ENCODE measurements at places on chromosomes 5 and 9.

DNA sequence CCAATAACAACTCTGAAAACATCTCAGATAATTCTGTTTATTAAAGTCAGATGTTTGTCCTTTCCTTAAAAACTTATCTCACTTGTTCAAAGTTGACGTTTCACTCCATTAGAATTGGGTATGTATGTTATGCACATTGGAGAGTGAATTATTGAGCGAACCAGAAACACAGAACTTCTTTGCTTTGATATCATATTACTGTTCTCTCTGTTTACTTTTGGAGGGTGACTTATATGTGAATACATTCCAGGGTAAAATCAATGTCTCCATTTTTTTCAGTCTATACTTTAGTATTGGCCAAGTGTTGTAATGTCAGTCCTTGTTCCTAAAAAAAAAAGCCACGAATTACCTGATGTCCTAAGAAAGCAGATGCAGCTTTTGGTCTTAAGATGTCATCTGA, 307.4 kb downstream of the CSNK1G3 start:
- no peak for DNase-seq

DNA sequence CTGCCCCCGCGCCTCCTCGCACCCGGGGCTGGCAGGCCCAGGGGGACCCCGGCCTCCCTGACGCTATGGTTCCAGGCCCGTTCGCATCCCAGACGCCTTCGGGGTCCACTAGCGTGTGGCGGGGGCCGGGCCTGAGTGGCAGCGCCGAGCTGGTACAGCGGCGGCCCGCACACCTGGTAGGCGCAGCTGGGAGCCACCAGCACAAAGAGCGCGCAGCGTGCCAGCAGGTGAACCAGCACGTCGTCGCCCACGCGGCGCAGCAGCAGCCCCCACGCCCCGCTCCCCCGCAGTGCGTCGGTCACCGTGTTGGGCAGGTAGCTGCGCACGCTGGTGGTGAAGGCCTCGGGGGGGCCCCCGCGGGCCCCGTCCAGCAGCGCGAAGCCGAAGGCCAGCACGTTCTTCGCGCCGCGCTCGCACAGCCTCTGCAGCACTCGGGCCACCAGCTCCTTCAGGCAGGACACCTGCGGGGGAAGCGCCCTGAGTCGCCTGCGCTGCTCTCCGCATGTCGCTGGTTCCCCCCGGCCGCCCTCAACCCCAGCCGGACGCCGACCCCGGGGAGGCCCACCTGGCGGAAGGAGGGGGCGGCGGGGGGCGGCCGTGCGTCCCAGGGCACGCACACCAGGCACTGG, 548 bp downstream of the TERT start:
- no peak for DNase-seq

DNA sequence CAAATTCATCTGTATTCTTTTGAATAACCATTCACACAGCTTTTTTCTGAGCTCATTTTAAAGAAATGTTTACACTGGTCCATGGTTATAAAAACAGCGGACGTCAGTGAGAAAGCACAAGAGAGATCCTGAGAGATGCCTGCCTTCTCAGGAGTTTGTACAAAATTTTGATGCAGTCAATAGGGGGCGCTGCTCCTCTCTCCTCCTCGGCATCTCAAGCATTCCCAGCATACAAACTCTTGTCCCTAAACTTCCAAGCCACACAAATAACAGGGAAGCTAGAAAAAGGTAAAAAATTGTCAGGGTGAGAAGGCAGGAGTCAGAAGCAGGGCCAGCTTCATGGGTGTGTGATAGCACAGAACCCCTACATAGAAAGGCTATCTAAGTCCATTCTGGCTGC, 11.2 kb upstream of the CCDC152 start:
- peak; percentile 10 for DNase-seq

DNA sequence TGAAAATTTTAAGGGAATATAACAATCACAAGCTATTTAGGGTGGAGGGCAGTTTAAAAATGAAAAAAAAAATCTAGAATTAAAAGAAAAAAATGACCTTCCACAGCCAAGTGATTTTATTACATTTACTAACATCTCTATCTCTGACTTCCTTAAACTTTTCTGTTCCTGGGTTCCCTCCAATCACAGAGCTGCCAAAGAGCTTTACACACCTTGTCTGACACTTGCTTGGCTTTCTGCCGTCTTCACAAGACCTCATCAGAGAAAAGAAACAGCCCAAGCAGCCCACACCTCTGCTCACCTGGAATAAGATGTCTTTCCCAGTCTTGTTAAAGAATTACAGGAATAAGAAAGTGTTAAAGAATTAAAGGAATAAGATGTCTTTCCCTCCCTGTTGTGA, 38.9 kb downstream of the PSMB7 start:
- no peak for DNase-seq

DNA sequence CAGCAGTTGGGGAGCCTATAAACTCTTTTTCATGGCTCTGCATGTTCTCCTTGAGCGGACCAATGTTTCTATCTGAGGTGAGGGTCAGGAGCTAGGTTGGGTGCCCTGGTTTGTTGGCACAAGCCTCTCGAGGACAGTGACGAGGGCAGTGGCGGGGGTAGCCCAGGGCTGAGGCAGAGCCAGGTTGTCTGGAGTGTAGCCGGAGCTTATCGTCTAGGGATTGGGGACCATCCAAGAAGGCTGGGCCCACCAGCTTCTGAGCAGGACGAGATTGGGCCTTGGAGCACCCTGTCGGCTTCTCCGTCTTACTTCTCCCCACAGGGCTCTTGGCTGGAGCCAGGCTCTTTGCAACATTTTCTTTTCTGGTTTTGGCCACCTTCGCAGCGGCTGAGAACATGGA, 13.2 kb upstream of the CCL21 start:
- DNase-seq, result no peak

- DNase-seq, result peak; percentile 6
These were observed 247.0 kb downstream of the YTHDC2 start for GRCh38 chr5:113760486-113760885.

DNA sequence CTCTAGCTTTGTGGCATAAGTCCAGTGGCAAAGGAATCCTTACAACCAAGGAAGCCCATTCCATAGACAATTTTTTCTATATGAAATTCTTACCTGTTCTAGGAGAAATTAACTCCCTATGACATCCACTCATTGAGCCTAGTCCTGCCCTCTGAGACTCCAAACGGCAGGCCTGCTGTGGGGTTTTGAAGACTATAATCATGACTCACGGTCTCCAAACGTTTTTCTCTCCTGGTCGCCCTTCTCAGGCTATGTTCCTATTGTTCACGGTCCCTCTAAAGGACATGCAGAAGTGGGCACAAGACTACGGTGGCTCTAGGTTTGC, 611 bp downstream of the EXOSC3 start:
- peak; percentile 50 for DNase-seq

Data from M059J (cell line).